Globus pallidus (tissue), 1 donor: ENCODE measurements at places on chromosomes 6 and 20.

DNA sequence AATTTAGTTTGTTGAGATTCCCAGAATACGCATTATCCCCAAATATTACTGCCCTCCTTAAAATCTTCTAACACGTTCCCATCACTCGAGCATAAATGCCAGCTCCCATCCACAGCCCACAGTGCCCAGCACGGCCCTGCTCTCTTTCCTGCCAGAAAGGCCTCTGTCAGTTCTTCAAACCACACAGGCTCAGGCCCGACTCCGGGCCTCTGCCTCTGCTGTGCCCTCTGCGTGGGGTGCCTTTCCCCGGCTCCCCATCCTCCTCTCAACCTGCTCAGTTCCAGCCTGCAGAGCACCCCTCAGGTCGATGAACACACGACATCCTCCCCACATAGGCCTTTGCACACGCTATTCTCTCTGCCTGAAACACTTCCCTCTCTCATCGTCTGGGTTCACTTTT, 12.8 kb downstream of the ULBP3 start:
- DNase-seq = no peak

DNA sequence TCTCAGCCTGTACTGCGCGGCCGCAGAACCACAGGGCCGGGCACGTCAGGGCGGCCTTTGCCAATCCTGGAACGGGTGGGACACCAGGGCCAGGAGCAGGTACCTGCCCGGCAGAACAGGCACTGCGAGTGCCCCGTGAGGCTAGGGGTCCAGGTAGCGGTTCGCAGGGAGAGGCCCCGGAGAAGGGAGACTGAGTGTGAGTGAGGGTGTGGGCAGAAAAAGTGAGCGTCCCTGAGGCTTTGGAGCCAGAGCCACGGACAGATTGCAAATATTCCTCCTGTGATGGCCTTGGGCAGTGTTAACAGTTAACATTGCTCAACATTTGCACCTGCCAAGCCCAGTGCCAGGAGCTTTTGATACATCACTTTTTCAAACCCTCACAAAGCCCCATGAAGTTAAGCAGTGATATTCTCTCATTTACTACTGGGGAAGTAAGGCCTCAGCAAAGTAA, 491 bp downstream of the GNMT start:
- DNase-seq = no peak

- no peak for DNase-seq
Measured at GRCh38 chr6:45983062-45983461, 32.6 kb downstream of the CLIC5 start.

DNA sequence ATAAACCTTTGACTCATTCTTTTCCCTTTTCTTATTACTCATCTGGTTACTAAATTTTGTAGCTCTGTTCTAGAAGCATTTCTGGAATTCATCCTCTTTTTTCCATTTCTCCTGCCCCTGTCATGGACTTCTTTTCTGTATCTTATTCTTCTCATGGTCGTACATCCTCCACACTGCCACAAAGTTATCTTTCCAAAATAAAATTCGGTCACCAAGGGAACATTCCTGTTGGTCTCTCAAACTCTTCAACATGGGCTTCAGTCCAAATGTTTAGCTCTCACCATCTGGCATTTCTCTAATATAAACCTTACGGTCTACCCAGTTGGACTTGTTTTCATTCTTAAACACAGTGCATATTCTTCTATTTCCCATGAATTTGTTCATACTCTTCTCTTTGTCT, 428.8 kb upstream of the ID4 start:
- DNase-seq = no peak

GRCh38 chr6:109453594-109454495, 1.7 kb downstream of the MICAL1 start:
- DNase-seq = no peak

DNA sequence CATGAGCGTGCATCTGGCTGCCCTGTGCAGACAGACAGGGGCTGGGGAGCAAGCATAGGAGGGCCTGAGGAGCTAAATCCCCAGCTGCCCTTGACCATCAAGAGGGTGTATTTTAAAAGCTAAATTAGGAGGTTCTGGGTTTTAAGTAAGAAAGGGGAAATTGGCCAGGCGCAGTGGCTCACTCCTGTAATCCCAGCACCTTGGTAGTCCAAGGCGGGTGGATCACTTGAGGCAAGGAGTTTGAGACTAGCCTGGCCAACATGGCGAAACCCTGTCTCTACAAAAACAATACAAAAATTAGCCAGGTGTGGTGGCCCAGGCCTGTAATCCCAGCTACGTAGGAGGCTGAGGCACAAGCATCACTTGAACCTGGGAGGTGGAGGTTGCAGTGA, 27.8 kb downstream of the SERPINB6 start:
- DNase-seq = no peak

GRCh38 chr20:25470045-25470444, 62.6 kb downstream of the GINS1 start:
- DNase-seq = no peak

GRCh38 chr6:170093658-170094596, 197.0 kb downstream of the DLL1 start:
- no peak for DNase-seq

GRCh38 chr20:36298061-36298460, 8.1 kb upstream of the DLGAP4 start:
- no peak for DNase-seq

- no peak for DNase-seq
Measured at GRCh38 chr6:40288919-40289318, 298.2 kb downstream of the LRFN2 start.

DNA sequence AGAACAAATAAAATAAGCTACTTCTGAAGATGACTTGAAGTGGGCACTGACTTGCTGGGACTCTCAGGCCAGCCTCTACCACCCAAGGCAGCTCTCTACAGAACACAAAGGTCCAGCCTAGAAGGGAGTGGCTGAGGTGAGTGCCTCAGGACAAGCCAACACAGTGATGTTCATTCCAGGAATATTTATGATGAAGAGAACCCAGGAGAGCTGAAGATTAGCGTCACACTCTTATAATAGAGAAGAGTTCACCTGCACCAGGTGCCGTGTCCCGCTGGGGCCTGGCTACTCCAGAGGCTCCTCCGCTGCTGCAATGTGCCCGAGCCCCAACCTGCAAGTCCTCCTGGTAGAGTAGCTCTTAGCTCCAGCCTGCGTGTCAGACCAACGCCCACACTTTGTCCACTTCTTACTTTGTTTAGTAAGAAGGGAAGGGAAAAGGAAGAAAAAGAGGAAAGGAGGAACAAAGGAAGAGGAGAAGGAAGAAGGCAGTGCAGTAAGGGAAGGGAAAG, 182.4 kb upstream of the QKI start:
- DNase-seq = no peak

DNA sequence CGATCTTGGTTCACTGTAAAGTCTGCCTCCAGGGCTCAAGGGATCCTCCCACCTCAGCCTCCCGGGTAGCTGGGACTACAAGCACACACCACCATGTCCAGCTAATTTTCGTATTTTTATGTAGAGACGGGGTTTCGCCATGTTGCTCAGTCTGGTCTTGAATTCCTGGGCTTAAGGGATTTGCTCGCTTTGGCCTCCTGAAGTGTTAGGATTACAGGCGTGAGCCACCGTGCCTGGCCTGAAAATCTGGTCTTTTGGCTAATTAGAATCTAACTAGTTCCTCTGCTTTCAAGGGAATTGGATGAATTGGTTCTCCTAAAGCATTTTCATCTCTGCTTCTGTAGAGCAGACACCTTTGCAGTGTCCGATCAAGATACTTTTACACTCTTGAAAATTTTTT, 51.3 kb downstream of the NCOA3 start:
- DNase-seq = no peak

GRCh38 chr6:14077193-14077867, 40.2 kb upstream of the CD83 start:
- DNase-seq = no peak

DNA sequence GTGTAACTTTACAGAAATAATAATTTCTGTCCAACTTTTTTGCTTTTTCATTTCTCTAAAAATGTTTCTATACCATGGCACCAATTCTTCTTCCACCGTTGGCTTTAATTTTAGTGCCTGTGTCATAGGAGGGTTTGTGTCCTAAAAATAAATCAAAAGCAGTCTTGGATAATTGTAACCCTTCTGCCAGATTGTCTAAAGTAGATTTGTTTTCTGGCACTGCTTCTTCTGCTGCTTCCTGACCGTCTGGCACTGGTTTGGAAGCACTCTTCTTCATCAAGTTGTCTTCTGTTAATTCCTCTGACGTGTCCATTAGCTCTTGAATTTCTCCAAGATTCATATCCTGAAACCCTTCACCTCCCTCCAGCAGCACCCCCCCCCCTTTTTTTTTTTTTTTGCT, 33.1 kb downstream of the SCAF8 start:
- no peak for DNase-seq

- DNase-seq = peak; percentile 70
Measured at GRCh38 chr6:75210885-75211739, 5.3 kb upstream of the COL12A1 start.

GRCh38 chr6:1536526-1537429, 72.9 kb upstream of the FOXC1 start:
- no peak for DNase-seq

- DNase-seq = peak; percentile 26
Measured at GRCh38 chr6:79250107-79250514, 15.6 kb upstream of the HMGN3 start.

DNA sequence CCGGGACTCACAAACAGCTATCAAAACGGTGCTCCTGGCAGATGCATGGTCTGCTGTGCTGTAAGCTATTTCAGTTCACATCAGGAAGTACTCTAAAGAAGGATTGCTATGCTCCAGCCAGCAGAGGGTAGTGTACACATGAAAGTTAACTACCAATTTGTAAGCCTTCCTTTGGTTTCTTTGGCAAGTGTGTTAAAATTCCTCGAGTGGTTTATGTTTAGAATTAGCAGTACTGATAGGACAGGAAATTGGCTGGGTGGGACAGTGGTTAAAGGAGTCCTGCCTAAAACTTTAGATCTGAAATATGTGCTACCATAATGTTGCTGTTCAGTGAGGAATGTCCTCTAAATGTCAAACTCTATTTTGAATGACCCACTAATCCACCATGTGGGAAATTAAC, 47.4 kb downstream of the TRMT11 start:
- DNase-seq = peak; percentile 31

DNA sequence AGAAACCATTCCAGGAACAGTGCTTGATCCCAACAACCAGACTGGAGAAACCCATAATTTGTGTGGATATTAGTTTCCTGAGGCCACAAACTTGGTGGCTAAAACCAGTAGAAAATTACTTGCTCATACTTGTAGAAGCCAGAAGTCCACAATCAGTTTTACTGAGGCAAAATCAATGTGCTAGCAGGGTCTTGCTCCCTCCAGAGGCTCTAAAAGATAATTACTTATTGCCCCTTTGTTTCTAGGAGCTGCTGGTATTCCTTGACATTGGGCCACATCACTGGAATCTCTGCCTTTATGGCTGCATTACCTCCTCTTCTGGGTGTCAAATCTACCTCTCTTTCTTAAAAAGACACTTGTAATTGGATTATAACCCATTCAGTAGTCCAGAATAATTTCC, 142.2 kb upstream of the SAMD5 start:
- DNase-seq = no peak

GRCh38 chr6:26258212-26258977, 106.6 kb upstream of the BTN3A2 start:
- DNase-seq = no peak

DNA sequence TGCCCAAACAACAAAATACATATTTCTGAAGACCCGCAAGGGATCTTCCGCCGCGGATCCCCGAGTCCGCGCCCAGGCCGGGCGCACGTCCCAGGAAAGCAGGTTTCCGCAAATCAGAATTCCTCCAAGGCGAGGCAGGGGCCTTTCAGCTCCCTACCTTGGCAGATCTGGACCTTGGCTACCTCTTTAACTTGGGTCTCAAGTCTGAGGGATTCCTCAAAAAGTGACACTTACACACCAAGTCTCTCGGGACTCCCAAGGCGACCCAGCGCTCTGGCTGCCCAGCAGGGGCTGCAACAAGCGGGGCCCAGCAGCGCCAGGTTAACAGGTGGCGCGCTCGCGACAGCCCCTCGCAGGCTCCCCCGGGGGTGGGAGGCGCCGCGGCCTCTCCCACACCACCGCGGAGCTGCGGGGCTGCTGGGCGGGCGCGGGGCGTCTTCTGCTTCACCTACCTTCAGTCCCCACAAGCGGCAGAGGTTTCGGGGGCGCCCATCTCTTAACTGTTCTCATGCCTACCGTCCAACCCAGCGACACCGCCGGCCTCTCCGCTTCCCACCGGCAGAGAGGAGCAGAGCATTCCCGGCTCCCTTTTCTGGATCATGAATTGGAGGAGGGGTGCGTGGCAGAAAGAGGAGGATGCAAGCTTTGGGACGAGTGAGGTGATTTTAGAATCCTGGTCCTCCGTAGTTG, 414 bp downstream of the SIM1 start:
- no peak for DNase-seq

DNA sequence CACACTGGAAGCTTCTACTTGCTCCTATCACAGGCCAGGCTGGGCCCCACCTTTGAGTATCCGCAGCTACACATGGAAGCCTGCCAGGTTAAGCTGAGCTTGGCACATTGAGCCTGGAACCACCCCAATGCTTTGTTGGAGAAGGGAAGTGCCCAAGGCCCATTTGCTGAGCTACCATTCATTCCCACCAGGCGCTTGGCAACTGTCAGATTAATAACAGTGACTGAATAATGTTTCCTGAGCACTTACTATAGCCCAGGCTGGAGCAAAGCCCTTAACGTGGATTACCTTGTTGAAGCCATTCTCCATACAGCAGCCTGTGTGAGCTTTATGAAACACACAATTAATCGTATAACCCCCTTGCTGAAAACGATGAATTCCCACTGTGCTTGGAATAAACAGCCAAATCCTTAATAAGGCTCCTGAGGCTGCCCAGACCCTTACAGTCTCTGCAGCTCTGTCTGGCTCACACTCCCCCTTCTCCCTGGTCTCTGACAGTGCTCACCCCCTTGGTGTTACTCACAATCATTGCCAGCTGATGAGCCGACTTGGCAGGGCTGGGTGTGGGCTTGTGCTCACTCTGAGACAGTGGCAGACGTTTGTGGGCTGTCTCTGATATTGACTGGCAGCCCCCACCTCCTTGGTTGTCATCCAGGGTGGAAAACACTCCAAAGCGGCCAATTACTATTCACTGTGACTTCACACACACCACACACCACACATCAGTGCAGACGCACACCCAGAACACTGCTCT, 357.1 kb downstream of the MAFB start:
- no peak for DNase-seq
